Activated effector memory CD4-positive, alpha-beta T cell treated with Interleukin-2 at 50 U/mL for 16 hours (primary cell): ENCODE measurements at places on chromosomes 5 and 9.

GRCh38 chr9:99748266-99748665 is 73.4 kb upstream of the NR4A3 start:
- no peak for DNase-seq

DNA sequence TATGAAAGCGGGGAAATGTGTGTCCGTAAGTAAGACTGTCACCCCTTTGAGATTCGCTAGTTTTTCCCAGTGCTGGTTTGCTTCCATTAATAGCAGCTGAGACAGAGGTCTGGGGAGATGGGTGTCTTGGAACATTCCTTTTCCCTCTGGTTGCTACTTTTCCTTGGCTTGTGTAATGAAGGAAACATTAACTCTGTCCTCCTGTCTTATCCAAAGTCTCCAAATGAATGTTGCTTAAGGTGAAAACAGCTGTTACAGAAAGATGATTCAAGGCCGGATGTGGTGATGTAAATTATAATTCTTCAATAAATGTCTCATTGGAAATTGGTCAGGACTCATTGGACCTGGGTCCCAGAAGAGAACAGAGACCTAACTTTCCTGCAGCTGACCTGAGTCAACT is 50.0 kb downstream of the MEGF10 start:
- no peak for DNase-seq

DNA sequence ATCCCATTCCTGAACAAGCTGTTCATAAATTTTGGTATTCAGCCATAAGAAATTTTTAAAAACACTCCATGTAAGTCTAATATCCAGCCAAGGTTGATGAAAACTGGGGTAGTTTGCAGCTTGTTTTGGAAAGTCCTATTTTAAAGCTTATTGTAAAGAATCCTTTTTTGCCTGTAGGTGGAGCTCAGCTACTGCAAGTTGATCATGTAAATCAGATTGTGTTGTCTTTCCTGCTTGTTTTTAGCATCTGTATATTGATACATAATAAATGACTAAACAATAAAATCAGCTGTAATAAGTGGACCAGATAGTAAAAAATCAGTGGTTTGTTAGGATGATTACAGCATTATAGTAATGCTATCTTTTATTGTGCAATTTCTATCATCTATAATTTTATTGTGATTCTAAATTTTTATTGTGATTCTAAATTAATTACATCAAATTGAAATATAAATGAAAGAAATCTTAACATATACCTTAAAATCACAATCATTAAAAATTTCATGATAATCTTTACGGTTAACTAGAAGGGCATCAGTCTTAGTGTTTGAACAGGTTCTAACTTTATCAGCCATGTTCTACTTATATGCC is 42.4 kb downstream of the CWC27 start:
- no peak for DNase-seq

- no peak for DNase-seq
Measured at GRCh38 chr5:135188233-135188914, 154.3 kb upstream of the PITX1 start.

GRCh38 chr5:89934069-89934468 is 475.5 kb downstream of the CETN3 start:
- DNase-seq = no peak

DNA sequence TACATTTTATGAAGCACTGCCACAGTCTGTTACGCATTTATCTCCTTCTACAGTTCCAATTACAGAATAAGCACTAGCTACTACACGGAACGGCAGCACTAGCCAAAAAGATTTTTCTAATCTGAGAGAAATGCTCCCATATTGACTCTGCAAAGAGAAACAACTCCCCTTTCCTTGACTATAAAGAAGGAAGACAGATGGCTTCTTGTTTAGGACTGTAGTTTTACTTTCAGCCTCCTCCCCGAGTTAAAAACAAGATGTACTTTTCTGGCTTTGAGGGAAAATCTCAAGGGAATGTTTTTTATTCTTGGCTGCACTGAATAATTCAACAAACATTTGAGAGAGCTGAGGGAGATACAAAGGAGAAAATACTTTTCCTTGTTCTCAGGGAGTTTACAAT is 1.9 kb upstream of the SLC44A1 start:
- no peak for DNase-seq

GRCh38 chr5:14365831-14366430 is 215.7 kb upstream of the OTULINL start:
- DNase-seq = no peak

- no peak for DNase-seq
Measured at GRCh38 chr9:78479441-78479840, 182.5 kb downstream of the PSAT1 start.

- no peak for DNase-seq
Measured at GRCh38 chr5:167155387-167156005, 1135.9 kb upstream of the WWC1 start.
